HEK293T (cell line): ENCODE measurements at places on chromosomes 3 and 15.

DNA sequence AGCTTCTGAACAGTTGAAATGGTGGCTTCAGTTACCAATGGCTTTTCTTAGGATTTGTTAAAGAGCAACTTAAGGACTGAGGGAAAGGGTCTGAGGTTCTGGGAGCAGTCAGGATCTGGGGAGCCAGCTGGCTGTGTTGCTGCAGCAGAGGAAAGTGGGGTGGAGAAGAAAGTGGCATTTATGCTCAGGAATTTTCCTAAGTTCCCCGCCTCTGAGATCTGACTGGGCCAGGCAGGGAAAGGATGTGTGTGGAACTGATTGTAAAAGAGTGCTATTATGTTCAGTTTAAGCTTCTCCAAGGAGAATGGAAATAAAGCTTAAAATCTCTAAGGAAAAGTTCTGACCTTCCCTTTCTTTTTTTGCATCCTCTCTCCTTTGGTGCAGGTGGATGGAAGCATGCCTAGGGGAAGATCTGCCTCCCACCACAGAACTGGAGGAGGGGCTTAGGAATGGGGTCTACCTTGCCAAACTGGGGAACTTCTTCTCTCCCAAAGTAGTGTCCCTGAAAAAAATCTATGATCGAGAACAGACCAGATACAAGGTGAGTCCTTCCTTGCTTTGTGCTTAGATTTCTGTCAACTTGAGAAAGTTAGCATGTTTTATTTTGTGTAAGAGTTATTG is 37.8 kb downstream of the IQGAP1 start:
- no peak for DNase-seq

GRCh38 chr3:160049565-160049964 is 60.9 kb downstream of the IL12A start:
- no peak for DNase-seq

- no peak for DNase-seq
Measured at GRCh38 chr3:79018265-79018664, 749.5 kb downstream of the ROBO1 start.

GRCh38 chr15:24899367-24899766 is 55.4 kb upstream of the SNRPN start:
- DNase-seq = no peak

GRCh38 chr3:104273046-104273649 is 1093.6 kb upstream of the ALCAM start:
- DNase-seq = peak; percentile 12

- no peak for DNase-seq
Measured at GRCh38 chr15:91803260-91803659, 50.2 kb upstream of the SLCO3A1 start.

DNA sequence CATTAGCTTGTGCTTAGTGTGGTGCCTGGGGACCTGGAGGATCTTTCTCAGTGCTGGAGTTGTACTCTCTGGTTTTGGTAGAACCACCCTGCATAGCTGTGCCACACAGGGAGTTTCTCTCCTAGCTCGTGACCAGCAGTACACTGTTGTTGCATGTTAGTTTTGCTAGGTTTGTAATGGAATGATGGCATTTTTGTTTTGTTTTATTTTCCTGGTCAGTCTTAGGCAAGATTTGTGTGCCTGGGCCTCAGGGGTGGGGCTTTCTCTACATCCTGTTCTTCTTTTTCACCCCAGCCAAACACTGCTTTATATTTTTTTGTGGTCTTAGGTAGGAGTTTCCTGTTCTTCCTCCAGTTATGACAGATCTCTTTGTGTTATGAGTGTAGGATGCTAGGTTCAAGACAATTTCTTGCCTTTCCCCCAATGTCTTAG is 534.5 kb upstream of the KCNMB2 start:
- no peak for DNase-seq

GRCh38 chr3:147222291-147222690 is 184.1 kb downstream of the ZIC4 start:
- no peak for DNase-seq

DNA sequence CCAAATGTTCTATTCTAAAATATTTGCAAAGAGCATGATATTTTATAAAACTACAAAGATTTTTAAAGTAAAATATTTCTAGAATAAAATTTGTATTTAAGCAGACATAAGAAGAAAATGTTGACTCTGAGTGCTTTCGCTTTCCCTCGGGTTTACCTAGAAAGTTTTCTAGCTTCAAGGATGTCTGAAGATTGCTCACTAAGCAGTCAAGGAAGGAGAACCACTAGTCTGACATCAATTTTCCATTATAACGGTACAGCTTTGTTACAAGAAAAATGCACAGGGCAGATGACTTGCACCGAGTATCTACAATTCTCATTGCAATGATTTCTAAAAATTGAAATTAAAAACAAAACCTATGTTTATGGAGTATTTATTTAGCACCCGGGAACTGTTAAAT is 14.2 kb downstream of the GPR15 start:
- DNase-seq = no peak

DNA sequence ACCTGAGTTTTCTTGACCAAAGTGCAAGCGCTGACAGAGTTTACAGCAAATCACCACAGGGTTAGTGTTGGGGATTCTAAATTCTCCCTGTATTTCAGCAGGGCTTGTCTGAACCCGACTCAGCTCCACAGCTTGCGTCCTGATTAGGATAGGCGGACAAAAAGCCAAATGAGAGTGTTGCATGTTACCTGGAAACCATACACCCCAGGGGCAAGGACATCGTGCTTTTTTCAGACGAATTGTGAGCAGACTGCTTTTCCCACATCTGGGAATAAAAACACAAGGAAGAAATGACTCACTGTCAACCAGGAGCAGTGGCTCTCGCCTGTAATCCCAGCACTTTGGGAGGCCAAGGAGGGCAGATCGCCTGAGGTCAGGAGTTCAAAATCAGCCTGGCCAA is 3.0 kb downstream of the DZIP1L start:
- DNase-seq = no peak

- DNase-seq = no peak
Measured at GRCh38 chr3:101256511-101256910, 63.9 kb downstream of the IMPG2 start.

- DNase-seq = no peak
Measured at GRCh38 chr3:9469986-9470385, 72.6 kb downstream of the SETD5 start.

DNA sequence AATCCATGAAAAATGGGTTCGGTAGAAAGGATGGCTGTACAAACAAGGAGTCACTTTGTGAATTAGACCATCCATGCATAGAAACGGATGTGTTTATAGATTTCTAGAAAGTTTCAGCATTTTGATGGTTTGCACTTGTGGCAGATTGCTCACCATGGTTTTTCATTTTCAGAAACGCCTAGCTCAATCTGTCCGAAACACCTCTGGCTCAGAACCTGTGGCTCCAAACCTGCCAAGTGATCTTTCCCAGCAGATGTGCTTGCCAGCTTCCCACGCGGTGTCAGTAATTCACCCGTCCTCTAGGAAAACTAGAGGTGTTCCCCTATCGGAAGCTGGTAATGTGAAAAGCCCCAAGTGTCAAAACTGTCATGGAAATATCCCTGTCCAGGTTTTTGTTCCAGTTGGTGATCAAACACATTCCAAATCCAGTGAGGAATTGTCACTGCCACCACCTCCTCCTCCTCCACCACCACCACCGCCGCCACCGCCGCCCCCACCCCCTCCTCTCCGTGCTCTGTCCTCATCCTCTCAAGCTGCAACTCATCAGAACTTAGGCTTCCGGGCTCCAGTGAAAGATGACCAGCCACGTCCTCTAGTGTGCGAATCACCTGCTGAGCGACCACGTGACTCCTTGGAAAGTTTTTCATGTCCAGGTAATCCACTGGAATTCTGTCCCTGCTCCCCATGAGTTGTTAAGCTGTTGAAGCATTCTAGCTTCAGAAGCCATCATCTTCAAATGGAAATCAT is 21.2 kb downstream of the WHAMM start:
- DNase-seq = no peak

DNA sequence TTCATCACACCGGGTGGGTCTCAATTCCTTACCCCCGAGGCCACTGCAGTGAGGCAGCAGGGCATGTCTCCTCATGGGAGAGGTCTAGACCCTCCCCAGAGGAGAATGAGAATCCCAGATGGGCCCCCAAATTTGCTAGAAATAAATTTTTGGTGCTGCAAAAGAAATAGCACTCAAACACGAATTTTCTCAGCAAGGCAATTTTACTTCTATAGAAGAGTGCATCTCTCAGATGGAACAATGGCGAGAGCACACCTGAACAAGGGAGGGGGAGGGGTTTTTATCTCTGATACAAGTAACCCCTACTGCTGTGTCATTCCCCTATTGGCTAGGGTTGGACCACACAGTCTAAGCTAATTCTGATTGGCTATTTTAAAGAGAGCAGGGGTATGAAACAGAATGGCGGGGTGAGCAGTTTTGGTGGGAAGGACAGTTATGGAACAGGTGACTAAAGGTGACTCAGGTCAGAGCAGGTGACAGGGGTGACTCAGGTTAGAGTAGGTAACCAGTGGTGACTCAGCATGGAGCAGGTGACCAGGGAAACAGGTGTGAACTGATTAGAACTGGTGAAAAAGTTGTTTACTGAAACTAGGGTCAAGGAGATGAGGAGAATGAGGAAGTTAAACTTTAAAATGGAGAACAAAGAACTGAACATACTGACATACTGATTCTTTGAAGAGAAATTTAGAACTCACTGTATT is 93.0 kb upstream of the WNT7A start:
- no peak for DNase-seq

DNA sequence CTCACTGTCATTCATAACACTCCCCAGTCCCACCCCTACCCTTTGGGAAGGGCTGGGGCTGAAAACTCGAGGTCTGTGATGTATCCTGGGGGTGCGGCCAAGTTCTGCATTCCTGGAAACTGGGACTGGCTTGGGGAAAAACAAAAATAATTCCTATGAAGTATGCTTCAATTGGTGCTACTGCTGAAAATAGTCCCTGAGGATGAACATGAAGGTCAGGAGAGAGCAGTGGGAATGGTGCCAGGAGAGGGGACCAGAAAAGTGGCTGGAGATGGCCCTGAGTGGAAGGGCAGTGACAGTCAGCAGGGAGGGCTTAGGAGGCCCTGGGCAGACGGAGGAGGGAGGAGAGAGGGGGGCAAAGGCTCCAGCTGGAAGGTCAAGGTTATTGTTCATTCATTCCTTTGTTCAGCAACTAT is 4.8 kb upstream of the ISLR start:
- DNase-seq = no peak

DNA sequence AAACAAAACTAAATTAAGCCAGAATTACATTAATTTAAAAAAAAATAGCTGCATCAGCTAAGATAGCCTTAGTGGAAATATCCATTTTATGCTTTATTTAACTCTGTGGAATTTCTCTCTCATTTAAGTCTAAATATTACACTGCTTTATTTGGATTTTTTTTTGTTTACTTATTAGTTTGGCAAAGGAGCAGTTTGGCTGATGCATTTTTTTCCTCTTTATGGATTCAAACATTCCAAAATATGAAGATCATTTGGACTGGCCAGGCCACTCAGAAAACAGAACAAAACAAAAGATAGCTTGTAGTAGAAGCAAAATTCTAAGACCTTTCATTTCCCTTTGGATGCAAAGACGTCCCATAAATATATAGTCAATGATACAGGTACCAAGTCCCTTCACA is 707.3 kb upstream of the UBE2E2 start:
- no peak for DNase-seq

- DNase-seq = peak; percentile 64
Measured at GRCh38 chr3:32569540-32570420, 878 bp downstream of the DYNC1LI1 start.

- DNase-seq = no peak
Measured at GRCh38 chr3:117126946-117127546, 417.5 kb downstream of the TUSC7 start.

- DNase-seq = peak; percentile 65
Measured at GRCh38 chr3:123449102-123449996, 459 bp upstream of the ADCY5 start.
